Umbilical cord (tissue), 2 donors: ENCODE measurements at places on chromosomes 1 and 21. TPM values are rescaled to one million over a fixed set of nuclear protein-coding genes. Genes with fewer than 3 reads are reported as not detected.

The AURKAIP1 gene
- 46.9 TPM for total RNA-seq

The CRYAA gene
- not detected for total RNA-seq

GRCh38 chr1:95086949-95087533 is 14.3 kb upstream of the ALG14 start:
- peak; percentile 89 for DNase-seq

DNA sequence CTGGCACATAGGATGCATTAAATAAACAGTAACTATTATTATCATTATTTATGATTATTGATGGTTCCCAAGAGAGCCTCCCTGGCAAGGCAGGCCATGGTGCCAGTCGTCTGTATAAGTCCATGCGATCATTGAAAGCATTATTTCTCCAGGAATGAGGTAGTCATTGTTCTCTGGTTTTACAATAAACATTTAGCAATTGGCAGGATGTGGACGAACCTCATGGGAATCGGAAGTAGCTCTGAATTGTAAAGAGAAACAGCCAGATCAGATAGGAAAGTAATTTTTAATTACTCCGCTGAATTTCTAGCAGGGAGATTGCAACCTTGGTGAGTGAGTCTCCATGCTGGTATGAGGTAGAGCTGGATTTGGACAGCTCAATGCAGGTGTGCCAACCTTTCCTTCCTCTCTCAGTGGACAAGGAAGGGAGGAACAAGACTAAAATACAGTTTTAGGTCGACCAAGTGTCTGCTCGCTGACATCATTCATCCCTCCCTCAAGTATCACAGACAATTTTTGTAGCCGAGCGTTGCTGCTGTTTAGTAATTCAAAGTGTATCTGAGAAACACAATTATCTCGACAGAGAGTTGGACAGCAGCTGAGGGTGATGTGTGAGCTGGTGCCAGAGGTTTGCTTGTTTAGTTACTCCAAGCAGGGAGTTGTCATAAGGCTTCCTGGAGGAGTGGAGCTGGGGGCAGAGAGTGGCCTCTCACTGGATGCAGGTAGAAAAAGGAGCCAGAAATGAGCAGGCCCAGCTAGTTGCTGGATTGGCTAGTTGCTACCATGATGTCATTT is 250.8 kb downstream of the KCNJ6 start:
- DNase-seq, result no peak

- DNase-seq, result no peak
These were observed 17.7 kb downstream of the PFKFB2 start for GRCh38 chr1:207070811-207071210.
